ENCODE measurements at places on chromosomes 3 and 15. TPM values are rescaled to one million over a fixed set of nuclear protein-coding genes. Genes with fewer than 3 reads are reported as not detected.

Gene MCF2L2
- 0.84 TPM for total RNA-seq

DNA sequence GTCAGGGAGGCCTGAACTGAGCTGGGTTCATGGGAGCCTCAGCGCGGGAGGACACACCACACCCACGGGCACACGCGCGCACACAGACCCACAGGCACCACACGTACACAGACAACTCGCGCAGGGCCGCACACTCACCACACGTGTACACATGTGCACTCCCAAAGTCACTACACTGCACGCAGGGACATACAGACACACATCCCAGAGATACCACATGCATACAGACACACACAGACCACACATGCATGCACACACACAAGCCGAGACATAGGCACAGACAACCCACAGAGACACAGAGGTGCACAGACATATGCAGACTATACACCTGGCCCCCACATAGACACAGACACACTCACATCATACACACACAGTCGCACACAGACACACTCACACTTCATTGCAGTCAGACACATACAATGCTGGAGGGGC lies 1.1 kb upstream of the MGLL start:
- DNase-seq = no peak

- DNase-seq = no peak
Measured at GRCh38 chr3:190631295-190631694, 117.4 kb downstream of the IL1RAP start.

DNA sequence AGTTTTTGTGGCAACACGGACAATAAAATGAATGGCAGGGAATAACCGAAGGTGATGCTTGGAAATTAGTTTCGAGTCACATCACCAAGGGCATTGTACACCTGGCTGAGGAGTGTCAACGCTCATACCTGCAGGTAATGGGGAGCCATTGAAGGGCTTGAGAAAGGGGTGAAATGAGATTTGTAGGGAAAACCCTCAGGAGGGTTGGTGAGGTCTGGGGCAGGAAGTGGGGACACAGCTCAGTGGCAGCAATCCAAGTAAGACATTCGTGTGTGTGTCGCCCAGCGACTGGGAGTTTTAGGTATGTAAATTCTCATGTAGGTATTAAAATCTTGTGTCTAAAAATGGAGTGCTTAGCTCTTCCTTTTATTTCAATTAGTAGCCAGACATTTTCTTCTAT lies 14.3 kb downstream of the PARP14 start:
- DNase-seq = no peak

Gene AGBL1
- total RNA-seq = not detected
